Pancreas (tissue), 10 donors: ENCODE measurements at places on chromosomes 5 and 9. TPM values are rescaled to one million over a fixed set of nuclear protein-coding genes. Genes with fewer than 3 reads are reported as not detected.

BHMT2 gene
- 0.51 TPM for total RNA-seq

DNA sequence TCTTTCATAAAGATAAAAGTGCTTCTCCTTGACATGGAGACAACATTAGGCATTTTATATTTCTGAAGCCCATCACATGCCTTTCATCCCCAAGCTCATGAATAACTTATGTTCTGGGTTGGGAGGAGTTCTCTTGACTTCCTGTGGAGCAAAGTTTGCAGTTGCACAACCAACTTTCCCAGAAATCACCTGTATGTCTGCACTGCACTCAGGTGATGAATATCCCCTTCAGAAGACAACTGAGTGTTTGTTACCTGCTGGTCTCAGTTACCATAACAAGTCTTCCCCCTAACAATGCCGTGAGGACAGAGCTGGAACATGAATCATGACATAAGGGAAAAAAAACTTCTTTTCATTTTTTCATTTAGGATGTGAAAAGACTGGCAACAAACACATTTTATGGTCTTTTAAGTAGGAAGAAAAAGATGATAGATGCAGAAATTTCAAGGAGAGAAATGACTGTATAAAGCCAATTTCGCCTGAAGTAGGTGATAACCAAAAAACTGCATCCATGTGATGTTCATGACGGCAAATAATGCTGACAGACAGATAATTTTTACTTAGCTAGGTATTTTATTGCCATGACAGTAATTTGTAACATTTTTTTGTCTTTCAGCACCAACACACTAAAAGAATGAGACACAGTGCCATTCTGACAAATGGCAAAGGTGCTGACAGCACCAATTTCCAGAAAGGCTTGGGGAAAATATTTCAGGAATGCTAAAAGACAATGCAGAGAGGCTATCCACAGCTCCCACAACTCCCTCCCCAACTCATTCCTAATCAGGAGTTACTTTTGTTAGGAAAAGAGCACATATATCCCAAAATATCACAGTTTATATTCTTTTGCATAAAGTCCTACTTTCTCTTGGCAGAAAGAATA lies 656.3 kb downstream of the PRELID2 start:
- H3K4me1 ChIP-seq, result no peaks in the 10 kb centered on the region
- no peak overlapping the region for H3K4me3 ChIP-seq
- no peaks in the 10 kb centered on the region for H3K36me3 ChIP-seq
- H3K27me3 ChIP-seq, result no peaks in the 10 kb centered on the region
- H3K27ac ChIP-seq, result no peak overlapping the region

DNA sequence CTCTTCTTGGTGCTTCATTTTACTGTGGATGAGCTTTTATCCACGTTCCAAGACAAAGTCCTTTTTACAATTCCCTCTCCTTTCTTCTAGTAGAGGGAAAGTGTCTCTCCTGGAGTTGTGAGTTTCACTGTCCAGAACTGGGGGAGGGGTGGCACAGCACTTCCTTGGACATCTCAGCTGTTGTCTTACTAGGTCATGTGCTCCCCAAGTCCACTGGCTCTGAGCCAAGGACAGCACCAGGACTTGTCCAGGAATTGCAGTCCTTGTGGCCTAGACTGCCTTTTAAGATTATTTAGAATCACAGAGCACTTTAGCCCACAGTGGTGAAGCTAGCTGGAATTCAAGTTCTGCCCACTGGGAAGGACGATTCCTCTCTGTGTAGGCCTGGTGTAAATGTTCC lies 700.2 kb upstream of the PTPRD start:
- H3K4me1 ChIP-seq, result no peaks in the 10 kb centered on the region
- no peak overlapping the region for H3K4me3 ChIP-seq
- no peaks in the 10 kb centered on the region for H3K27me3 ChIP-seq
- H3K27ac ChIP-seq, result no peak overlapping the region
- DNase-seq, result no peak

DNA sequence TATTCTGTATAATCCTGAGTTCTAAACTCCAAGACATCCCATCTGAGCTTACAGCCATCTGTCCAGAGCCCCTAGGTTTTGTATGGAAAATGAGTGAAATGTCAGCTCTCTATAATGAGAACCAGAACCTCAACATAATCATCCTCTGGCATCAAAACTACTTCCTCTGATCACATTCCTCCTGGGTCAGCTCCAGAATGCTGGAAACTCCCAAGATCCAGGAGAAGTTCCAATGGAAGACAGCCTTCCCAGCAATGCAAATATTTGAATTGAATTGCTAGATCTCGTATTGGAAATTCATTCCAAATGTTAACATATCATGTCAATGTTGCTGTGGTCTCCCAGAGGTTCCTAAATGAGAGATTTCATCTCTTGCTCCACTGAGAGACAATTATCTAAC lies 23.8 kb downstream of the C9 start:
- no peaks in the 10 kb centered on the region for H3K4me1 ChIP-seq
- no peak overlapping the region for H3K27ac ChIP-seq
- no peak for DNase-seq
- H3K27me3 ChIP-seq, result no peaks in the 10 kb centered on the region

DNA sequence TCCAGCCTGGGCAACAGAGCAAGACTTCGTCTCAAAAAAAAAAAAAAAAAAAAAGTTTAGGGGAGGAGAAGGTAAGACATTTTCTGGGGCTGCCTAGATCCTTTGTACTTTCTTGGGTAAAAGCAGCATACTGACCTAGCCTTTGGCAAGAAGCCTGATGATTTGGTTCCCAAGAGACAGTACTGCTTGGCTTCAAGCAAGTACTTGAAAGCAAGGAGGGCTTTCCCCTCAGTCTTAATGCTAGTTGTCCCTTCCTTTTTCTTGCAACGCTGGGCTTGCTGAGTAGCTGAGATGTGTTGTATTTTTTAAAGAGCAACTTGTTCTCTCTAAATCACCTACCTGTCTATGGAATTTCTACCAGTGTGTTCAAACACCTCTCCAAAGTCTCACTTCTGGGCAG lies 76.2 kb downstream of the INSYN2B start:
- no peak overlapping the region for H3K4me3 ChIP-seq
- H3K36me3 ChIP-seq, result no peaks in the 10 kb centered on the region
- no peak overlapping the region for H3K27ac ChIP-seq
- no peak for DNase-seq
